ENCODE measurements at places on chromosomes 5 and 9.
A peak's percentile ranks its signal among the peaks of the same experiment; 100 is the strongest.

DNA sequence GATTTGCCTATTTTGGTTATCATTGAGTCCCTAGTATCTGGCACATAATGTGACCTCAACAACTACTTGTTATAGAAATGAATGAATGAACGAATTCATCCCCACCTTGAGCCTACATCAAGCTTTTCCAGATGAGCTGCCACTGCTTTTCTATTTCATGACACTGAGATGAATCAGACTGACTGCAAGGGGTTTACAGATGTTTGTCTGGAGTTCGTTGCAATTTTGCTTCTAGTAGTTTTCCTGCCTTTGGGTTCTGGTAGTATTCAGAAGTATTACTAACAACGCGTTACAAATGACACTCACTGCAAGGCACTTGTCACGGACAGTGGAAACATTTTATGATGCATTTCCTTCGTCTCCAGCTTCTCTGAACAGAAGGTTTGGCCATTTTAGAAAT is 222.3 kb downstream of the CD180 start:
- no peak for DNase-seq

GRCh38 chr5:21685522-21685921 is 1167.6 kb downstream of the CDH12 start:
- no peak for DNase-seq

- no peak for DNase-seq
These were observed 254.4 kb upstream of the PTPRD start for GRCh38 chr9:10867194-10867593.

- DNase-seq: no peak
These were observed 77.3 kb downstream of the SLC25A46 start for GRCh38 chr5:110815916-110816605.

DNA sequence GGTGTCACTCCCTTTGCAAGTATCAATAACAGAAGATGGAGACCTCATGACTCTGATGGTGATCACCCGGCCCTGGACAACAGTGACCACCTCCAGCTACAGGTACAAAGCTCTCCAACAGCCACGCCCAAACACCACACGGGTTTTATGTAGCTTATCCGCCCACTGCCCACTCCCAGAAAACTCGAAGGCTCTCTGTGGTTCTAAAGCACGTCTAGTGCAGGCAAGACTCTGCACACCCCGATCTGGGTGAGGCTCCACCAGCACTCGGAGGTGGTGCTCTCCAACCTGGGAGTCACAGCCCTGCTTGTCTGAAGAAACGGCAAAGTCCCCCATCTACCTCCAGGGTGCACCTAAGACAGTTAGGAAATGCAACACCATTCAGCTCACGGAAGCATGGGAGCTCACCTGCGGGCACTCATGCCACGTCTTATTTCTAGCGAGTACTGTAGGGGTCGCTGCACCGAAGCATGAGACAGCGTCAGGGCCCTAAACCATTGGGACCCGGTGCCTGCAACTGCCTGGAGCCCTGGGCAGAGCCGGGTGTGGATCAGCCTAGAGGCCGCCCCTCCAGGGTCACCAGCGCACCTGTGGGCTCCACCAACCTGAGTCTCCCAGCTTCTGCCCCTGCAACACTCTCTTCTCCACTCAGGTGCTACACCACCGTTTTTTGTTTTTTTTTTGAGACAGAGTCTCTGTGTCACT is 58.1 kb upstream of the ZNF354A start:
- DNase-seq: no peak

GRCh38 chr9:114205171-114206015 is 50.1 kb downstream of the COL27A1 start:
- DNase-seq: no peak

DNA sequence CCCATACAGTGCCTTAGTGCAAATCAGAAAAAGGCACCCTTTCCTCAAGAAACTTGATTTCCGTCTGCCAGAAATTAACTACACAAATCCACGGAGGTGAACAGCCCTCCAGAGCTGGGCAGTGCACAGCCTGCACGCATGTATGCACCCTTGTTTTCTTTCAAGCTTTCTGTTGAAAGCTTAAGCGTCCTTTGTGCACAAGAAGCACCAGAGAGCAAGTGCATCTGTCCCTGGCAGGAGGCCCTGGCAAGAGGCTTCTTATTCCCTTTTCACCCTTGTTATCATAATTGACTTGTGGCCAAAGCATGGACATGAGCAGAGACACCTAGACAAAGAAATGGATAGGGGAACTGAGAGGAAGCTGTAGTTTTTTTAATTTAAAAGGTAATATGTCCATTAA is 47.4 kb upstream of the ATG10 start:
- DNase-seq: no peak

DNA sequence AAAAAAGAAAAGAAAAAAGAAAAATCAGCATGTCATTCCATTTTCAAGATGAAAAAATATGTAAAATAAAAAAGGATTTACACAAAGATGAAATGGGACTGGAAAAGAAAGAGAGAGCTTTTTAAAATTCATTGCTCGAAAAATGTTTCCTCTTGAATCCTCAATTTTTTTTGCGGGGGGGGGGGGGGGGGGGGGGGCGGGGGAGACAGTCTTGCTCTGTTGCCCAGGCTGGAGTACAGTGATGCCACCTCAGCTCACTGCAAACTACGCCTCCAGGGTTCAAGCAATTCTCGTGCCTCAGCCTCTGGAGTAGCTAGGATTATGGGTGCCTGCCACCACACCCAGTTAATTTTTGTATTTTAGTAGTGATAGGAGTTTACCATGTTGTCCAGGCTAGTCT is 16.5 kb downstream of the PFDN1 start:
- DNase-seq: no peak

- no peak for DNase-seq
These were observed 307.0 kb downstream of the EFNA5 start for GRCh38 chr5:107363768-107364167.

- no peak for DNase-seq
These were observed 21.5 kb downstream of the WDR36 start for GRCh38 chr5:111113678-111114077.

- DNase-seq: no peak
These were observed 1087.4 kb downstream of the CDH18 start for GRCh38 chr5:18900644-18901043.

DNA sequence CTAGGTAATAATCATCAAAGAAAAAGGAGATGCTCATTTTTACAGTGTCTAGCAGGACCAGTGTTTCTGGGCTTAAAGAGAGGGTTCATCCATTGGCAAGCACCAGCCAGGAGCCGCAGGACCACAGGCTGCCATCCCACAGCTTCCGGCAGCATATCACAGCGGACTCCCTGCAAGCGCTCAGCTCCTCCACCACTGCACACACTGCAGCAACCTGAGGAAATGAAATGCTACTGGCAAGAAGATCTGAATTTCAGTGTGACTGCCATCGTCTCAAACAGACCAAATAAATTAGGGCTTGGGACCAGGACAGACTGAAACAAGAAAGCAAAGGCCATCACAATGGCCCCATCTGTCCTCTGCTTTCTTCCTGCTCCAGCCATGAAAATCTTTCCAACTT is 114.2 kb downstream of the TTC39B start:
- no peak for DNase-seq

DNA sequence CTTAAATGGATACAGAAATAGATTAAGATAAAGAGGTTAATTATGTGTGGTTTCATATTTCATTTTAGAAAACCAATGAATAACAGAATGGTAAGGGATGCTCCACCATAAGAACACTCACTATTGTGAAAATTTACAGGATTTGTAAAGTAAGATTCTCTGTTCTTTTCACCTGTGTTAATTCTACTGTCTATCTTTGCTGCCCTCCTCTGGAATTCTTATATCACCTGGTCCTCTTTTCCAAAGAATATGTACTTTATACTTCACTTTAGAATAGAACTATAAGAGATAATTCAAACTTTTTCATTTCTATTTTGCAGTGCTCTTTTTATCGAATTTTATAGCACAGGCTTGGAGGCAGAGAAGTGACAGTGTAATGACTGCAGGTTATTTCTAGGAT is 213.4 kb downstream of the LURAP1L start:
- DNase-seq: no peak

DNA sequence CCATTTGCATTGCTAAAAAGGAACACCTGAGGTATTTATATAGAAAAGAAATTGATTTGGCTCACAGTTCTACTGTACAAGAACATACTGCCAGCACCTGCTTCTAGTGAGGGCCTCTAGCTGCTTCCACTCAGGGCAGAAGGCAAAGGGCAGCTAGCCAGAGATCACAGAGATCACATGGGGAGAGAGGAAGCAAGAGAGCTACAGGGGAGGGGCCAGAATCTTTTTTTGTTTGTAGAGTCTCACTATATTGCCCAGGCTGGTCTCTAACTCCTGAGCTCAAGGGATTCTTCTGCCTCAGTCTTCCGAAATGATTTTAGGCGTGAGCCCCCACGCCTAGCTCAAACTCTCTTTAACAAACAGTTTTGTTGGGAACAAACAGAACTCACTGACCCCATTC is 6.1 kb downstream of the SLCO4C1 start:
- DNase-seq: no peak

GRCh38 chr5:92703976-92704375 is 877.0 kb downstream of the NR2F1-AS1 start:
- DNase-seq: no peak

- no peak for DNase-seq
These were observed 1116.2 kb upstream of the EDIL3 start for GRCh38 chr5:85500869-85501268.

- DNase-seq: no peak
These were observed 18.7 kb downstream of the DAPK1 start for GRCh38 chr9:87516222-87516925.

DNA sequence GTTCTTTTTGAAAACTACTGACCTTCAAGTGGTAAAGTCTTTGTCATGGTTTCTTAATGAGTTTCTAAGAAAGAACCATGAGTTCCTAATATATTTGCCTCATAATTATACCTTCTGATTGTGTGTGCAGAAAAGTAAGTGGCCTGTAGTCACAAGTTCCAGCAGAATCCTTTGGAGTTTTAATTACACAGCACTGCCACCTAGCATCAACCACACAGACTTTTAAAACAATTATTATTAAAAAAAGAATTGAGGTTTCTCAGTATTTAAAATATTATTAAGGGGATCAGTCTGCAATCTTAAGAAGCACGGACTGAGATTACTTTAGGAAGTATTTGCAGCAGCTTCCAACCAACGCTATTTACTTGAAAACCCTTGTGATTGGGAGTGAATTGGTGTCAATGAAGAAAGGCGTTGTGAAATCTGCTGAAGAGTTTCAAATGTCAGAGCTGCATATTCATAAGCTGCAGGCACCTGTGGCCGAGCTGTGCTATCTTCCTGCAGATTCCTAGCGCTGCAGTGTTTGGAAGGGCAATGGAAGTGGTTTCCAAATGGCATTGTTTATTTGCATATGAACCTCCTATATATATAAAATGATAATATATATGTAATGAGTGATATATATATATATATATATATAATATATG is 1074.2 kb upstream of the WWC1 start:
- DNase-seq: no peak

DNA sequence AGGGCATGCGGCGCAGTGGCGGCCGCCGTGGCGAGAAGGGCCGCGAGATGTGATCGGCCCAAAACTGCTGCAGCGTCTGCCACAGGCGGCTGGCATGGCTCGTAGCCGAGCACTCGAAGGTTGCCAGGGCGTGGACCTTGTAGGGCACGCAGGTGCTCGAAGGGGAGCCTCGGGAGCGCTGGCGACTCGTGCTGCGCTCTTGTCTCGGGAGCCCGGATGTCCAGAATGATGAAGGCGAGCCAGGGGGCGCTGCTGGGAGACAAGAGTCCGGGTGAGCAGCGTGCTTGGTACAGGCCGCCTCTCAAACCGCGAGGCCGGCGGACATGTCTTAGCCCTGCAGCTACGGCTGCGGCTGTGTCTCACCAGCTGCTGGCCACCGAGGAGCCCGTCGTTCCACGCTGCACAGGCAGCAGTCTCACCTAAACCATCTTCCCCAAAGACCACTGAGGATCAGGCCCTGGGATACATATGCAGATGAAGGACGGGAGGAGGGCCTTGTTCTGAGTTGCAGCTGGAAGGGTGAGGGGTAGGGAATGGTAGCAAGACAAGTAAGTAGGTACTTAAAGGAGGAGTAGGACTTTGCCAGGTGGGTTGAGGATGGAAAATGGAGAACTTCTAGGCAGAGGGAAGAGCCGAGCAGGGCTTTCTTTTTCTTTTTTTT is 1.7 kb downstream of the CBY3 start:
- peak; percentile 59 for DNase-seq

- DNase-seq: no peak
These were observed 121.5 kb downstream of the MAST4 start for GRCh38 chr5:66717455-66718373.

DNA sequence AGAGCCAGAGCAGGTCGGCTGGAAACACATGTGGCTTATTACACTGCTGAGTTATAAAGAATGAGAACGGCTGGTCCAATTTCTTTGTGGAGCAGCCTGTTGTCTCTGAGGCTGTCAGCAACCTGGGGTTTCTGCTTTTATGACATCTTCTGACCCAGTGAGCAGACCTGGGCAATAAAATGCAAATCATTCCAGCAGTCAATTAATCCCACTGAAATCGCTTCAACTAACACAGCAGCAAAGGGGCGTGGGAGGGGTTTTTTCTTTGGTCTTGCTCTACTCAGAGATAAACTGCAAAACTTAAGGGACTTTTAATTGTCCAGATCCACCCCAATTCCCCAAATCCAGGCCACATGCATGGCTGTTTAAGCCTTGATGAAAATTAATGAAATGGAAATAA is 215.7 kb downstream of the SLIT3 start:
- DNase-seq: no peak

DNA sequence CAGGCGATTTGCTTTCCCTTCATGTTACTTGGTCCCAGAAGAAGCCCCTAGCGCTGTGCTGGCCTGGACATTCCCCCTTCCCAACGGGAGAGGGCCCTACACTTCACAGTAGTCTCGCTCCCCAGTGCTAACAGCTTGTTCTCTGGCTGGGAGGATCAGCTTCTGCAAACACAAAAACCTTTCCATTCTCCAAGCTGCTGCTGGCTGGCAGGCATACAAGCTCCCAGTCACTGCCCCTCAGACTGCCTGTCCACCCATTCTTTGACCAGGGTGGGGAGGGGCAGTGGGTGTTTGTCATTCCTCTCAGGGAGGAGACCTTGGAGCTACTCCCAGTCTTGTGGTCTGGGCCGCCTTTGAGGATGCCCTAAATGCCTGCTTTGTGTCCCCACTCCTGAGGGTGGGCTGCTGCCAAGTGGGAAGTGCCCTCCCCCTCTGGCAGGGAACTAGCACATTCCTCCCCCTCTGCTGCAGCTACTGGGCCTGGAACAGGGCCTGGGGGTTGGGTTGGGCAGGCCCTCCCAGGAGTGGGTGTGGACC is 20.8 kb downstream of the ENHO start:
- no peak for DNase-seq

- no peak for DNase-seq
These were observed 17.8 kb downstream of the BRD3 start for GRCh38 chr9:134049772-134050588.

- DNase-seq: no peak
These were observed 19.7 kb upstream of the GRIA1 start for GRCh38 chr5:153470736-153471135.

- no peak for DNase-seq
These were observed 172.8 kb upstream of the FSTL4 start for GRCh38 chr5:133785182-133785581.

GRCh38 chr9:4820168-4820567 is 27.4 kb downstream of the RCL1 start:
- no peak for DNase-seq

- DNase-seq: no peak
These were observed 32.8 kb downstream of the RHOBTB3 start for GRCh38 chr5:95763941-95764340.

- no peak for DNase-seq
These were observed 24.4 kb downstream of the ZCCHC7 start for GRCh38 chr9:37144762-37145161.
